ENCODE measurements at places on chromosomes 7 and 10.

GRCh38 chr7:70132226-70132851 lies 534.1 kb downstream of the AUTS2 start:
- DNase-seq = no peak

- DNase-seq = no peak
These were observed 83.8 kb upstream of the AKR1E2 start for GRCh38 chr10:4742217-4742616.

- no peak for DNase-seq
These were observed 25.8 kb downstream of the TMEM254 start for GRCh38 chr10:80104066-80104926.

- DNase-seq = no peak
These were observed 68.0 kb downstream of the PIP4K2A start for GRCh38 chr10:22646388-22646853.

DNA sequence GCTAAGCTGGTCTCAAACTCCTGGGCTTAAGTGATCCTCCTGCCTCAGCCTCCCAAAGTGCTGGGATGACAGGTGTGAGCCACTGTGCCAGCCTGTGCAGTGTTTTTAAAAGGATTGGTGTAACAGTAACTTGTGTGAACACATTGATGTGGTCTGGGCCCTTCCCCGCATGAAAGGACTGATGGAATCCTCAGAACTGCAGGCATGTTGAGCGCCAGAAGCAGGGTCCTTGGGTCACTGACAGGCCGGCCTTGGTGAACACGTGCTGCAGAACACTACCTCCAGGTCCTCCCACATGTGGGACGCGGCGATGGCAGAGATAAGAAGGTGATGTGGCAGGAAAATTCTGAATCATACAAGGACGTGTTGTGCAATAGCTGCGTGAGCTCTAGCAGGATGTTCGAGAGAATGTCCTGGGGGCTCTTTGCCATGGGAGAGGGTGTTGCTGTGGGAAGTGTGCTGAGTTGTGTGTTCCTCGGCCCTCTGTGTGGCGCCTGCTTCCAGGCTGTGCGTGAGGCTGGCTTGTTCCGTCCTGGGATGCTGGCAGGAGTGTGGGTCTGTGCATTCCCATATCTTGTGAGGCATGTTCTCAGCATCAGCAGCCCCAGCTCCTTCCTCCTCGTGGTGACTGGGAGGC lies 68.2 kb downstream of the DNAJB6 start:
- DNase-seq = no peak

GRCh38 chr7:66313886-66314568 lies 108.9 kb downstream of the TPST1 start:
- no peak for DNase-seq

- DNase-seq = no peak
These were observed 145.4 kb downstream of the ATXN7L1 start for GRCh38 chr7:105731042-105731441.

- DNase-seq = no peak
These were observed 67.7 kb upstream of the AQP1 start for GRCh38 chr7:30843741-30844482.

DNA sequence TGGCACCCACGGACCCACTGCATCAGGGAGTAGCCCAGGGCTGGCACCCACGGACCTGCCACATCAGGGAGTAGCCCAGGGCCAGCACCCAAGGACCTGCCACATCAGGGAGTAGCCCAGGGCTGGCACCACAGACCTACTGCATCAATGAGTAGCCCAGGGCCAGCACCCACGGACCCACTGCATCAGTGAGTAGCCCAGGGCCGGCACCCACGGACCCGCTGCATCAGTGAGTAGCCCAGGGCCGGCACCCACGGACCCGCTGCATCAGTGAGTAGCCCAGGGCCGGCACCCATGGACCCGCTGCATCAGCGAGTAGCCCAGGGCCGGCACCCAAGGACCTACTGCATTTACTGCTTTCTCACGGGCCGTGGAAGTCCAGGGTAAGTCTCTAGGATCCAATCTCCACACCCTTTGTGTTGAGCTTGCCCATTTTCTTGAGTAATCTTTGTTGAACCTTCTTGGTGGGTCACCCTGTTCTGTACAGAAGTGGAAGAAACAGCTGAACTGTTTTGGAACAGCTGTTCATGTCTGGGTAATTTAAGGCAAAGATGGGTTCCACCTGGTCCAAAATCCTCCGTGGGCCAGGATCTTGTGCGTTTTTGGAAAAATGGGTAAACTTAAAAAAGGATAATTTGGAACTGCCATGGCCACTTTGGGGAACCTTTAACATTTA lies 69.0 kb downstream of the VIPR2 start:
- DNase-seq = no peak

GRCh38 chr7:80488406-80488805 lies 23.5 kb downstream of the GNAT3 start:
- DNase-seq = no peak

DNA sequence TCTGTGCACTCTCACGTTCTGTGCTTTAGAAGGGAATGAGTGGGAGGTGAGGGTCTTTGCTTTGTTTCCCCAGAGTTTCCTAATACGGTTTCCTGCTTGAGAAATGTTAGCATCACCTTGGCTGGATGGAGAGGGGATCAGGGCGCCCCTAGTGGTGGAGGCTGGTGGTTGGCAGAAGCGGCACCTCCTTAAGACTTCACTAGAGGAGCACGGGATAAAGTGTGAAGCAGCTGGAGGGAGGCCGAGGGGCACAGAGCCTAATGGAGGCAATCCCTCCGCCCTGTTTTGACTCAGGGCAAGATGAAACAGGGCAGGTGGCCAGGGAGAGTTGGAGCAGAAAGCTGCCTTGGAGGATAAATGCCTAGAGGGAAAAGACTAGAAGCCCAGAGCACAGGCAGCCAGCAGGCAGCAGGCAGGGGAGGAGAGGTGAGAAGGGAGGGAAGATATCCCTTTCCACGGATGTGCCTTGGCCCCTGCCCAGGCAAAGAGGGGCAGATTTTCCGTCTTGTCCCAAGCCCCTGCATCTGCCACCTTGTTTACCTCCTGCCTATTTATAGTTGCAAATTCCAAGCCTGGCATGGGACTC lies 56.0 kb upstream of the BTRC start:
- DNase-seq = peak; percentile 88

- peak; percentile 3 for DNase-seq
These were observed 33.4 kb upstream of the PLPP4 start for GRCh38 chr10:120423431-120424197.

GRCh38 chr7:100556541-100556940 lies 17.2 kb downstream of the SAP25 start:
- no peak for DNase-seq

GRCh38 chr10:24723386-24723787 lies 300 bp downstream of the ARHGAP21 start:
- peak; percentile 14 for DNase-seq

GRCh38 chr10:43817368-43817767 lies 168.7 kb upstream of the ZNF32 start:
- no peak for DNase-seq

GRCh38 chr10:59852670-59853069 lies 53.7 kb downstream of the CCDC6 start:
- DNase-seq = no peak

- DNase-seq = no peak
These were observed 10.3 kb upstream of the WIPI2 start for GRCh38 chr7:5179756-5180155.
